ENCODE measurements at places on chromosomes 5 and 9.

- DNase-seq = no peak
Measured at GRCh38 chr9:110185806-110186205, 22.2 kb downstream of the C9orf152 start.

- DNase-seq = no peak
Measured at GRCh38 chr9:112921549-112921948, 30.9 kb upstream of the SLC46A2 start.

GRCh38 chr5:158080112-158080511 lies 221.2 kb upstream of the CLINT1 start:
- no peak for DNase-seq

GRCh38 chr9:78605041-78606000 lies 308.4 kb downstream of the PSAT1 start:
- no peak for DNase-seq

- DNase-seq = no peak
Measured at GRCh38 chr9:125593581-125594222, 113.3 kb downstream of the MAPKAP1 start.

DNA sequence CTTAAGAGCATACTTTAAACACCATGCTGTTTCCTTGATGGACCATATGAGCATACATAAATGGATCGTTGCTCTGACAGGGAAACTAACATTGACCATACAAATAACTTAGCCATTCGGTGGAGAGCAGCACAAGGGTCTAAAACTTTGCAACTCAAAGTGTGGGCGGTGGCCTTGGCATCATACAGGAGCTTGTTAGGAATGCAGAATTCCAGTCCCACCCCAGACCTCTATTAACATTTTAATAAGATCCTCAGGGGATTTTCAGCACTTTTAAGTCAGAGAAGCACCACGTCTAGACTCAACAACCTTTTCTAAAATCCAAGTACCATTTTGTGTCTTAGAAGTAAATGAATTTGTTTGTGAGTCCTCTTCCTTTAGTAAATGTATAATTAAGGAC lies 260.9 kb downstream of the EBF1 start:
- DNase-seq = no peak

DNA sequence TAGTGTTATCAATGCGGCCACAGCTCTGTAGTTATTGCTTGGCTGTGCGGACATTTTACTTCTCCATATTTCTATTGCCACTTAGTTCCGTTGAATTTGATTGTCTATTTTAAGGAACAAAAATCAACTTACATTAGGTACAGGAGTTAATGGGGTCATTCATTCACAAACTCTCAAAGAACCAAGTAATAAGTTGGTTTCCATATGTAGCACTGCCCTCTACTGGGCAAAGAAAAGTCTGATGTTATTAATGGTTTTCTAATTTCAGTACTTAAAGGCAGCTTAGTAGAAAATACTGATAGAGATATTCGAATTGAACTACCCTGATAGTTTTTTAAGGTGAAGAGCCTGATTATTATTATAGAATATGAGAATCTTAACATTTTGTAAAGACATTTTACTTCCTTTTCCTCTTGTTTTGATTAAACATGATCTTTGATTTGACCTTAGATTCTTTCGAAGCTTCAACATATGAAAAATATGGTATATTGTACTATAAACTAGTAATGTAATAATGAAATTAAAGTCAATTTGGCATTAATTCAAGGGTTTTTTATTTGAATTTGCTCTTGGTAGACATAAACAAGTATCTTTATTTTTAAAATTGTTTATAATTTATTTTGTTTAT lies 119.5 kb upstream of the CTNND2 start:
- no peak for DNase-seq

GRCh38 chr5:82358457-82358856 lies 80.3 kb upstream of the RPS23 start:
- no peak for DNase-seq

GRCh38 chr9:94868464-94868863 lies 142.0 kb downstream of the AOPEP start:
- DNase-seq = no peak

DNA sequence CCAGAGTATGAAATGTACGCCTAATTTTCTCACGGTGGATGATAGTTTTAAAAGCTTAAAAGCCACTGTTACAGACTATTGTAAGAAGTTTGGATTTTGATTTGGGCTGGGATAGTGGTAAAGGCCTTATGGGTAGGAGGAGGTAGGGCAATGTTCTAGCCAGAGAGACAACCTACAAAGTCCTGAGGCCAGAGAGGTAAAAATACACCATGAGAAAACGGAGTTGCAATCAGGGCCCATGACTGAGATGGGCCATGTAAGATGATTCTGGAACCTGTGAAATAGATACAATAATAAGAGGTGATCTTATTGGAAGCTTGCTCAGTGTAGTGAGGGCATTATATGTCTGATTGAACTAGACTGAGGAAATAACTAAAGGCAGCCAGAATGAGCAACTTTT lies 188.8 kb downstream of the RFX3 start:
- DNase-seq = no peak

- no peak for DNase-seq
Measured at GRCh38 chr9:37083654-37084053, 36.7 kb upstream of the ZCCHC7 start.

DNA sequence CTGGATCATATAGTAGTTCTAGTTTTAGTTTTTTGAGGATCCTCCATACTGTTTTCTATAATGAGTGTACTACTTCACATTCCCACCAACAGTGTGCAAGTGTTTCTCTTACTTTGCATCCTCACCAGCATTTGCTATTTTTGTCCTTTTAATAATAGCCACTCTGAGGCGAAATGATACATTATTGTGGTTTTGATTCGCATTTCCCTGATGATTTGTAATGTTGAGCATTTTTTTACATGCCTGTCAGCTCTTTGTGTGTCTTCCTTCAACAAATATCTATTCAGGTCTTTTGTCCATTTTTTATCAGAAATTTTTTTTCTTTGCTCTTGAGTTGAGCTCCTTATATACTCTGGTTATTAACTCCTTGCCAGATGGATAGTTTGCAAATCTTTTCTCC lies 114.0 kb downstream of the ADAMTSL1 start:
- DNase-seq = no peak

DNA sequence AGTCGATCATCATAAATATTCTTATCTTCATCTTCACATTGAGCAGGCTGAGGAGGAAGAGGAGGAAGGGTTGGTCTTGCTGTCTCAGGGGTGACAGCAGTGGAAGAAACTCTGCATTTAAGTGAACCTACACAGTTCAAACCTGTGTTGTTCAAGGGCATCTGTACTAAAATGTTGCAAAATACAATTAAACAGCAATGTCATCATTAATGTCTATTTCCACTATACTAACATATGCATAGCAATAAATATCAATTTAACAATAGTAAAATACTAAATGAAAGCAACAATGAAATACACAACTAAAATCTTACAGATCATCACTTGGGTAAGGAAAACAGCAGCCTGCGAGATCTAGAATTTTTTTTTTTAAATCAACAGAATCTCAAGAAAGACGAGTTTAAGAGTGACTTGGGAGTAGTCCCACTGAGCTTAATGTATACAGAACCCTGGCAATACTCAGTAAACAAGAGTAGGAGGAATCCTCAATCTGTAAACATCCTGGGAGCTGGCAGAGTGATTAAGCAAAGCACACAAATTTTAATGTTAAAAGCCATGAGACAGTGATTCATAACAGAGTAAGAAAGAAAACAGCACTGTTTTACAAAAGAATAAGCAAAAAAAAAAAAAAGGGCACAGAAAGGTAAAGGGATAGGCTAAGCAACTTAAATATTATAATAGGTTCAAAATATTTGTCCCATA lies 10.0 kb downstream of the HOMER1 start:
- DNase-seq = no peak

DNA sequence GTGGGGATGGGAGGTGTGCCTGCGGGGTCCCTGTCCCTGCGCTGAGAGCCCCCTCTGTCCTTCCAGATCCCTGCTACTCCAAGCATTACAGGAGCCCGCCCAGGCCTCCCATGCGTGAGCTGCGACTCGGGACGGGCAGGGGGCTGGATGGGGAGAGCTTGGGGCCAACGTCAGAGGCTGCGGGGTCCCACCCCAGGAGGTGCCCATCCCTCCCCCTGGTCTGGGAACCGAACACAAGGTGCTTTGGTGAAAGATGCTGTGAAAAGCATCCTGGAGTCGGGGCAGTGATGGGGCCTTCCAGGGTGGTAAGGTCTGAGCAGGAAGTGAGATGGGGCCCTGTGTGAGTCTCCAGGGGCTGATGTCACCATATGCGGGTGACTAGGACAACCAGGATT lies 2.7 kb downstream of the LCN9 start:
- no peak for DNase-seq

DNA sequence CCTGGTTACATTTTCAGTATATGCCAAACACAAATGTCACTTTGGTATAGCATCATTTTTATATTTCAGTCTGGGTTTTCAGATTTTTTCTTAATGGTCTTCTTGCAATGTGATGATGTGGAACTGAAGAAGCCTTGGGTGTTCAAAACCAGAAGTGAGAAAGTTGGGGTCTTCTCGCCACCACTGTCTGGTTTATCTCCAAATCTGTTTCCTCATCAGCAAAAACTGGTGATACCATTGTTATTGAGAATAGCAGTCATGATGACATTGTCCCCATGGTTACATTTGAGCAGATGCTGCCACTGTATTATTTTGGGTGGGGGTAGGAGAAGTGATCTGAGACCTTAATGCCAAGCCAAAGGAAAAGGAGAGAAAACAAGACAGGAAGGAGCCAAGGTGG lies 85.9 kb upstream of the MAP3K1 start:
- DNase-seq = no peak

DNA sequence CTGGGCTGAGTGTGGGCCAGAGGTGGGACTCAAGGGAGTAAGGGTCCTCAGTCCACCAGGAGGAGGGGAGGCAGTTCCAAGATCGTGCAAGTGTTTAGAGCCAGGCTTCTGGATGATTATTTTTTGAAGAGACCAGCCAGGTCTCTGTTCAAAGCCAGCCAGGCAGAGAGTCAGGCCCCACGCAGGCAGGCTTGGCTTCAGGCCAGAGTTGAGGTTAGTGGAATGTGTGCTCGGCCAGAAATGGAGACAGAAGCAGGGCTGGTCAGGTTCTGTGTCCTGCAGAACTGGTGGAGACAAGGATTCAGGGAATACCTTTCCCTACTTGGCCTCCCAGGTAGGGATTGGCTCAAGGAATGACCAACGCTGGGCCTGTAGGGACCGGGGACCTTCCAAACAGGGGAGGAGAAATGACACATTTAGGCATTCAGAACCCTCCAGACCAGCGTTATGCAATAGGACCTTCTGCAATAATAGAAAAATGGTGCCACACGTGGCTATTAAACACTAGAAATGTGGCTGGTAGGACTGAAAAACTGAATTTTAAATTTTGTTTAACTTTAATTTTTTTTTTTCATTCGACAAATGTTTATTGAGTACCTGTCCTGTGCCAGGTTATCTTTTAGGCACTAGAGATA lies 106.2 kb downstream of the CMYA5 start:
- DNase-seq = no peak

GRCh38 chr5:123571927-123572326 lies 60.0 kb downstream of the CSNK1G3 start:
- DNase-seq = no peak

DNA sequence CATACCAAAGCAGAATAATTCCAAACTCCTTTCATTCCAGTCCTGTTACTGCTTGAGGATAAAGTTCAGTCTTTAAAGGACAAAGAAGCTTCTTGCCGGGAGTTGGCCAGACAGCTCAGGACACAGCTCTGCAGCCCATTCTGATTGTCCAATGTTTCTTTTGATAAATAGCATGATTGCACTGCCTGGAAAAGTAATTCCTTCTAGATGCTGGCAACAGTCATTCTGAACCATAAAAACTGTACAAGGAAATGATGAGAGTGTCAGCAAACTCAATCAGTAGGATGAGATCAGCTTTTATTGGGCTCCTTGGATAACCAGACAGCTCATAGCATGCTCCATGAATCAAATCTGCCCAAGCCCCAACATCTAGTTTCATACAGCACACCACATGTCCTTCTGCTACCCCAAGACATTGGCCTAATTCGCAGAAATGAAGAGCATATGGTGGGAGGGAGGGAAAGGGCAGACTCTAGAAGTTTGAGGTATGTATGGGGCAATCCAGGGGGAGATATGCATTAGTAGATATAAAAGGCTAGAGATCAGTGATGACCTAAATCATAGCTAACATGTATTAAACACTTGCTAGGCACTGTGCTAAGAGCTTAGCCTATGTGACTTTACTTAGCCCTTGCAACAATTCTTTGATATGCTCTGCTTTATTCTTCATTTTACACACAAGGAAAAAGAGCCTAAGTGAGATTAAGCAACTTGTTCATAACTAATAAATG lies 219.9 kb upstream of the NREP start:
- no peak for DNase-seq

- DNase-seq = no peak
Measured at GRCh38 chr5:158287643-158288271, 428.8 kb upstream of the CLINT1 start.

DNA sequence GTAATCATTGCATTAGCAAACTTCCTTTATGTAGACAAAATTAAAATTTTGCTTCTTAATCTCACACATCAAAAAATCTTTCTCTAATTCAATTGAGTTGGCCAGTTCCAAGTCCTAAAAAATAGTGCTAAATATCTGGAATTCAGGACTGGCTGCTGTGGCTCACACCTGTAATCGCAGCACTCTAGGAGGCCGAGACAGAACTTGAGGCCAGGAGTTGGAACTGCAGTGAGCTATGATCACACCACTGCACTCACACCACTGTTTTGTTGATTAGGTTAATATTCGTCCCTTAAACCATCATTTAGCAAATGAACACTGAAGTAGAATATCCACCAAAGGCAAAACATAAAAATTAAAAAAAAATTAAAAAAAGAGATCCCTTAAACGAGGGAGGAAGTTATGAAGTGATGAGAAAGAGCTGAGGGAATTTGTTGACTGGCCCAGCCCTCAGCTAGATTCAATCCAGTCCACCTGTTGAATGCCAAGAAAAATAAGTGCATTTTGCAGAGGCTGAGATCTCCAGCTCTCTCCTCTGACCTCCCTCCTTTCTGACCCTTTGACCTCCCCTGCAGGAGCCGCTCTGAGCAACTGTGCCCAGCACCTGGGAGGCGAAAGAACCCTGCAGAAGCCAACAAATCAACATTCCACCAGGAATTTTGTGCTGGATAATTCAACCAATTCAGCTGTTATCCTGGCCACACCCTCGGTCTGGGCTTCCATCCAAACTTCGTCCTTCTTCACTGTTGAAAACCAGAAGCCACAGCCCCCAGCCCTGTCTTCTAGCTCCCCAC lies 96.8 kb downstream of the OR2K2 start:
- DNase-seq = no peak

GRCh38 chr5:83343299-83343698 lies 128.2 kb upstream of the VCAN start:
- no peak for DNase-seq

GRCh38 chr5:154485850-154486426 lies 7.9 kb upstream of the HAND1 start:
- no peak for DNase-seq

DNA sequence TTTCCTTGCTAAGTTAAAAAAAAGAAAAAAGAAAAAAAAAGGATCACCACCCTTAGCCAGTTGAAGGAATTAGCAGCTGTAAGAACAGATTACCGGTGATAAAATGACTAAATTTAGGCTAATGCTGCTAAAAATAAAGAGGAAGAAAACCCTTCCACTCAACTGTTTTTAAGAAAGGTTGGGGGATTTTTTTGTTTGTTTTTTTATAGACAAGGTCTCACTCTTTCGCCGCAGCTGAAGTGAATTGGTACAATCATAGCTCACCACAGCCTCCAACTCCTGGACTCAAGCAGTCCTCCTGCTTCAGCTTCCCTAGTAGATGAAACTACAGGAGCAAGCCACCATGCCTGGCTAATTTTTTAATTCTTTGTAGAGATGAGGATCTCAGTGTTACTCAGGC lies 101.7 kb downstream of the SNCAIP start:
- DNase-seq = no peak

Measured in activated CD4-positive, alpha-beta memory T cell treated with anti-CD3 and anti-CD28 coated beads for 36 hours (primary cell).